ENCODE measurements at places on chromosomes 11 and 22. TPM values are rescaled to one million over a fixed set of nuclear protein-coding genes. Genes with fewer than 3 reads are reported as not detected.

GAL3ST3 gene
- total RNA-seq, result 0.96 TPM

KRTAP5-1 gene
- total RNA-seq, result not detected

FXYD6 gene
- 83.4 TPM for total RNA-seq

OR56A1 gene
- not detected for total RNA-seq

CXCR5 gene
- total RNA-seq, result 0.14 TPM

FBLN1 gene
- total RNA-seq, result 29.0 TPM

USP2 gene
- total RNA-seq, result 1.6 TPM

APOA5 gene
- total RNA-seq, result not detected

OR5T2 gene
- not detected for total RNA-seq

DNAJB13 gene
- total RNA-seq, result not detected

TYR gene
- not detected for total RNA-seq

POLA2 gene
- 11.5 TPM for total RNA-seq

SOX6 gene
- 4.1 TPM for total RNA-seq

C11orf16 gene
- total RNA-seq, result not detected

DRD4 gene
- total RNA-seq, result 0.08 TPM

SLC25A22 gene
- total RNA-seq, result 17.1 TPM

DMC1 gene
- 0.75 TPM for total RNA-seq

OTOG gene
- total RNA-seq, result not detected

SMTN gene
- total RNA-seq, result 55.4 TPM

XKR3 gene
- not detected for total RNA-seq

GALNT18 gene
- 6.6 TPM for total RNA-seq

SMIM35 gene
- not detected for total RNA-seq

ART5 gene
- total RNA-seq, result 0.21 TPM

DGAT2 gene
- total RNA-seq, result 2.7 TPM

PRODH gene
- 1.9 TPM for total RNA-seq

OR51B5 gene
- total RNA-seq, result not detected

GGTLC3 gene
- total RNA-seq, result not detected

SCN4B gene
- 0.41 TPM for total RNA-seq

Data from kidney epithelial cell (primary cell).